A172 (cell line): ENCODE measurements at places on chromosomes 11 and 22. TPM values are rescaled to one million over a fixed set of nuclear protein-coding genes. Genes with fewer than 3 reads are reported as not detected.

DNA sequence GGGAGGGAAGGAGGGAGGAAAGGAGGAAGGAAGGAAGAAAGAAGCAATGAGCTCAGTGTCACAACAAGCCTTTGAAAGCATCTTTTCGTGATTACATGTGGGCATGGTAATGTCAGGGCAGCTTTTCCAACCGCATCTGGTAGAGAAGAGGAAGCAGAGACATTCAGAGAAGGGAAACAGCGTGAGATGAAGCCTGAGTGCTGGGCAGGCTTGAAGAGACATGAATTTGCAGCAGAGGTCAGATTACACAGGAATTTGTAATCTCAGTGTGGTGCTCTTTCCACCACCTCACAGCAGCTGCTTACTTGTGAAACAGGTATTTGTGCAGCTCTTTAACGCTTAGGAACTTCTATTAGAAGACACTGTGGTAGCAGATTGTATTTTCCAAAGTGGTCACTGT lies 289.5 kb upstream of the C11orf87 start:
- no peak for DNase-seq

- DNase-seq: no peak
Measured at GRCh38 chr11:1006762-1007161, 29.8 kb downstream of the MUC6 start.

DNA sequence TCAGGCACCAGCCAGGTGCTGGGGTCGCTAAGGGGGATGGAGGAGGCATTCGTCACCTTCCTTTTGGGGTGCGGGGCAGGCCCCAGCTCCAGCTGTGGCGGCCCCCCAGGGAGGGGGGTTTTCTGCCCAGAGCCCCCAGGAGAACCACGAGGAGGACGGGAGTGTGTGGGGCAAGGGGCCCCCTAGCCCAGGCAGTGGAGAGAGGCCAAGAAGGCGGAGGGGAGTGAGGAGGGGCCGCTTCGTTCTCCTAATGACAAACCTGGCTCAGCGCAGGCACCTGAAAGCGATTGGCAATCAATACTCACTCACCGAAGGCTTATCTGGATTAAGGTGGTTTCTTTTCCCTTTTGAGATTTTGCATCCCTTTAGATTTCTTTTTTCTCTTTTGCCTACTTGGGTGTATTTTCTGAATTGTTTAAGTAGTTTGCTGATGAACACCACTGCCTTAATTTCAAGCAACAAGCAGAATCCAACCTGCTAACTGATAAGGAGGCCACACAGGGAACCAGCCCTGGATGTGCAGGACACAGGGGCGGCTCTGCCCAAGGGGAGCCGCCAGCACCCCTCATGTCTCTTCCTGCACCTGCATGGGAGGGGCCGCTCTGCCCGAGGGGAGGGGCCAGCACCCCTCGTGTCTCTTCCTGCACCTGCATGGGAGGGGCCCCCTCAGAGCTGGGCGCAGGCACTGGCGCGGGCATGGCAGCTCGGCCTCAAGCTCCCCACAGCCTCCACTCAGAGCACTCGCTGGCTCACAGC lies 122.3 kb downstream of the BRD1 start:
- no peak for DNase-seq

GRCh38 chr11:97751405-97751804 lies 1269.3 kb upstream of the CNTN5 start:
- DNase-seq: no peak

DNA sequence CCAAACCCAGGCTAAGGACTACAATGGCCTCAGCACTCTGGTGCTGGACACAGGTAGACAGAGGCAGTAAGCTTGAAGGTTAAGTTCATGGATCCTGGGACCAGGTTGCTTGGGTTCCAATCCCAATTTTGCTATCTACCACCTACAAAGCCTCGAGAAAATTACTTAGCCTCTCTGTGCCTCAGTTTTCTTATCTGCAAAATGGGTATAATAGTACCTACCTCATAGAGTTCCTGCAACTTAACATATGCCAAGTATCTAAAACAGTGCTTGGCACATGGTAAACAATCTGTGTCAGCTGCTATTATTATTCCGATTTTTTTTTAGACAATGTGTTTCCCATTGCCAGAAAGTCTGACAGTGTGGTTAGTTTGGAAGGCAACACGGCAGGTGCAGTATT lies 37.5 kb downstream of the SYN3 start:
- DNase-seq: no peak

Gene IRF7
- total RNA-seq: 6.4 and 12.0 TPM in 2 replicates

GRCh38 chr11:122248939-122249338 lies 132.9 kb upstream of the BLID start:
- no peak for DNase-seq

Gene CYP2D6
- total RNA-seq: 0.03 and 0.46 TPM in 2 replicates
